Stimulated activated CD4-positive, alpha-beta T cell treated with anti-CD3 and anti-CD28 coated beads, Interleukin-1b, Interleukin-23, amount 100 ng/mL, for 1 hour (primary cell): ENCODE measurements at places on chromosomes 1 and 21.

GRCh38 chr1:22971611-22972405 lies 858 bp downstream of the LACTBL1 start:
- DNase-seq: no peak

DNA sequence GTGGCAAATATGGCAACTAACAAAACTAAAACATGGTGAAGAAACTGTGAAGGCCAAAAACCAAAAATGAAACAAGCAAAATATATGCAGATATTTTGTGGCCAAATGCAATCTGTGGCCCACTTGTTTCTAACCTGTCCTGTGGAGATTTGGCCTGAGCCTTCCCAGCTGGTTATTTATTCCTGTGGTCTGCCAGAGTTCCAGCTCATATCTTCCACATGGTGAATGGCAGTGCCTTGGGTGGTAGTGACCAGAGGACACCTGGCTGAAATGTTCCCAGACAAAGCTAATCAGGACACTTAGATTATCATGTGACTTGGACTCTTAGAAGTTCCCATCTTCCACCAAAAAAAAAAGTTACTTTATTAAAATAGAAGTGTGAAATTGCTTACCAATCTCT lies 39.7 kb downstream of the RNASEL start:
- DNase-seq: no peak

DNA sequence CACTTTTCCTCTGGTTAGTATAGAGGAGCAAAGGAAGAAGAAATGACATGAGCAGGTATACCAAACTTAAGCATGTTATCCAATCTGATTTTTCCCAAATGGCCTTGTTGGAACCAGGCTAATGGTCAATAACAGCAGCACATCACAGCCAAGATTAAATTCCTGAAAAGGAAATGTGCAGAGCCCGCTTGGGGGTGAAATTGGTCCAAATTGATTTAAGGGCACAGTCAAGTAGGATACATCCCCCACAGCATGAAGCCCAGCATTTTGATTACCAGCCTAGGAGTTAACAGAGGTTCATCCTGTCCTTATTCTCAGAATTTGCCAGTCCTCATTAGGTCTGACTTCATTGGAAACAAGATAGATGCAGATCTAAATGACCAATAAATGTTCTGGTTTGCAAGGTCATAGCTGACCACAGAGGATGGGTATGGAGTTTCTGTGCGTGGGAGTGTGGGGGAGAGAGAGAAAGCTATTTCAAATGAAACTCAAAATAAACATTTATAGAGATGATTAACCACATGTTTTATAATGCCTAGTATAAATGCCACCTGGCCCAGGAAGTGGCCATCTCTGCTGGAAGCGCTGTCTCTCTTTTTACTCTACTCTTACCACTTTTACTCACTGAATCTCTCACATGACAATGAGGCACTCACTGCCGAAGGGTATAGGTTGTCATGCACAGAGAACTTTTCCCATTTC lies 38.7 kb downstream of the RGS5 start:
- DNase-seq: no peak

DNA sequence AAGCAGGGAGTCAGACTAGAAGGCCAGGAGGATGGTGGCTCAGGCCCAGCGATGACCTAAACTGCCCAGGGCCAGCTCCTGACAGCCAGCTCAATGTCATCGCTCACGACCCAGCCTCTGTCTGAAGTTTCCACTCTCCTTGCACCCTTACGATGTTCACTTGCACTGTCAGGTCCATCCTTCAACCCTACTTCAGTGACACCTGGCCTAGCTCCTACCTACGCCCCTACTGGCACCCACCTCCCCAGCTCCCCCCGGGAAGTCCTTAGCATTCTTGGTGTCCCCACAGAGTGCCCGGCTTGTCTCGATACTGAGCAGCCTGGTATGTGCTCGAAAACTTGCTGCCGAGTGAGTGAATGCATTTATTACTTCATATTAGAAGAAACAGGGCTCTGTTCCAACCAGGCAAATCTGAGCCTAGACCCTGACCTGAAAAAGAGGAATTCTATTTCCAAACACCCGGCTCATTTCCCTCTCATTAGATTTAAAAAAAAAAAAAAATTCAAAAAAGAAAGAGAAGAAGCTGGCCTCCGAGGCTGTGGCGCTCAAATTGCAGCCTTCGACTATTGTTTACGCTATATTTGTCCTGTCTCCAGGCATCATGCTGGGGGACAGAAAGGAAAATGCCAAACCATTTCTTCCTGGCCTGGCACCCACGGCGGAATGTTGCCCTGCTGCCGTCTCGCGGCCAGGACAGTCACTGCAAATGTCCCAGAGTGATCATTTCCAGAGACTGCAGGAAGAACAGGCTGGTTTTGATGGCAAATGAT lies 29.8 kb upstream of the LRRC38 start:
- DNase-seq: no peak

- no peak for DNase-seq
Measured at GRCh38 chr1:30407865-30408580, 315.4 kb downstream of the MATN1 start.

- DNase-seq: no peak
Measured at GRCh38 chr1:61156576-61157467, 74.5 kb downstream of the NFIA start.

DNA sequence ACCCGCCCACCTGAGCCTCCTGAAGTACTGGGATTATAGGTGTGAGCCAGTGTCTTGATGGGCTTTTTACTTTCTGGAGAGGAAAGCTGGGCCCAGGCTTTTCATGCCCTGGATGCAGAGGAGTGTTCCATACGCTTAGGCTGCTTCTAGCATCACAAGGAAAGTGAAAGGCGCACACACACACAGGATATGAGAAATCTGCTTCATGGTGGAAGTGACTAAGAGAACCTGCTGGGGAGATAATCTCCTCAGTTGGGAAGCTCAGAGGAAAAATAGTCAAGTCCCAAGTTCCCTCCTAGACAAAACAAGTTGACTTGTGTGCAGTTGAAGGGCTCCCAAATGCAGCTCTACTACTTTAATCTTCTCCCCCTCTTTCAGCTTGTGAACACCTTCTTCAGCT lies 2.2 kb downstream of the NUDC start:
- DNase-seq: no peak

DNA sequence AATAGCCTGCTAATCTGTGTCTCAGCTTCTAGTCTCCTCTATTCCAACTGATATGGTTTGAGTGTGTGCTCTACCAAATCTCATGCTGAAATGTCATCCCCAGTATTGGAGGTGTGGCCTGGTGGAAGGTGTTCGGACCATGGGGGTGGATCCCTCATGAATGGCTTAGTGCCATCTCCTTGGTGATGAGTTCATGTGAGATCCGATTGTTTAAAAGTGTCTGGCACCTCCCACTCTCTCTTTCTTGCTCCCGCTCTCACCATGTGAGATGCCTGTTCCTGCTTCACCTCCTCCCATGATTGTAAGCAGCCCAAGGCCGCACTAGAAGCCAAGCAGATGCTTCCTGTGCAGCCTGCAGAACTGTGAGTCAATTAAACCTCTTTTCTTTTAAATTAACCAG lies 73.5 kb upstream of the CAMK1G start:
- DNase-seq: no peak

DNA sequence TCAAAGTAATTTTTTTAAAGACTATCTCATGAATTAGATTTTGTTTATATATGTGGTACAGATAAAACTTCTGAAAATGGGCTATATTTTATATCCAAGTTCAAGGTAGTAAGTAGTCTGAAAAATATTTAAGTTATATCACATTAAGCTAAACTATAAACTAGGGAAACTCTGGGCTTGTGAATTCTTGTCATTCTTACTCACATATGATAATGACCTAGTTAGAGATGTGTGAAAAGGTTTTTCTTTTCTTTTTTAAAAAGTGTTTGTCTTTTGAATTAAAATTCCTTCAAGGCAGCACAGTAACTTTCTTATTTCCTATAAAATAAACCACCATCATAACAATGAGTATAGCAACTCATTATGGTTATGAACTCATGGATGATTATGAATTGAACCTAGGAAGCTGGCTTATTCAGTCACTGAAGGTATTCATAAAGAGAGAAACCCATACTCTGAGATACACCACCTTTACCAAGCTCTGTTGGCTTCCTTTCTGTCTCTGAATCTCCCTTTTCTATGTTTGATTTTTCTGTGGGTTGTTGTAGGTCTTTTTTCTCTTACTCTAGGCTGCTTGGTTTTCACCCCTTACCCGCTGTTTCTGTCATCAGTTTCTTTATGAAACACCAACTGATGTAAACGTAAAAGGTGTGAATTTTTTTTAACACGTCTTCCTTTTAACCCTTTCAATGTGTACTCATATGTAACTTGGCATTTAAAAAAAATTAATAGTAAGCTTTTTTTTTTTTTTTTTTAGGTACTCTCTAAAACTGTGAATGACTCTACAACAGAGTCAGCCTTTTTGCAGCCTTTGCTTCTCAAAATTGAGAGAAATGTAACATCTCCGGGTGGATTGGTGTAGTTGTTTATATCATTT lies 25.2 kb downstream of the IL12RB2 start:
- no peak for DNase-seq

GRCh38 chr1:100795646-100795985 lies 76.1 kb downstream of the VCAM1 start:
- no peak for DNase-seq

DNA sequence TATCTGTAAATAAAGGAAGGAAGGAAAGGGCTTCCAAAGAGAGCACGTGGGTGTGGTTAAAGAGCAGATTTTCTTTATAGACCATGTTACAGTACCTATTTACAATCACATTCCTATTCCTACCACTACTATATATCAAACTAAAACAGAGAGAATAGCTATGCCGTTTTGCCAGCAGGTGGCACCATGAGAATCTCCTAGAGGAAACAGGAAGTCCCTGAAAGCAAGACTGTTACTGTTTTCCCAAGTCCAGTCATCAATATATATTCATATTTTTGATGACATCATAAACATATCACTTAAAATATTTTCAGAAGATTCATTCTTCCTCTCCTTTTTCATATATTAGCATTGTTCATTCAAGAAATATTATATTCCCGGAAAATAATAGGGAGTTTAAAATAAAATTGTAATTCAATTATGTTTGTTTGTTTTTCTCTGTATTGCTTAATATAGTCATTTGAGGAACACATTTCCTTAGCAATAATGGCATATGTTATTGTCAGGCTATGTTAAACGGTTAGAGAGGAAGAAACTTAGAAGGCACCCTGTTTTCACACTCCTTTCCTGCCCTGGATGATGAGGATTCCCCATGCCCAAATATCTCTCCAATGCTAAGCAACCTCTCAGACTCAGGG lies 6.6 kb downstream of the CCDC190 start:
- DNase-seq: peak; percentile 12

DNA sequence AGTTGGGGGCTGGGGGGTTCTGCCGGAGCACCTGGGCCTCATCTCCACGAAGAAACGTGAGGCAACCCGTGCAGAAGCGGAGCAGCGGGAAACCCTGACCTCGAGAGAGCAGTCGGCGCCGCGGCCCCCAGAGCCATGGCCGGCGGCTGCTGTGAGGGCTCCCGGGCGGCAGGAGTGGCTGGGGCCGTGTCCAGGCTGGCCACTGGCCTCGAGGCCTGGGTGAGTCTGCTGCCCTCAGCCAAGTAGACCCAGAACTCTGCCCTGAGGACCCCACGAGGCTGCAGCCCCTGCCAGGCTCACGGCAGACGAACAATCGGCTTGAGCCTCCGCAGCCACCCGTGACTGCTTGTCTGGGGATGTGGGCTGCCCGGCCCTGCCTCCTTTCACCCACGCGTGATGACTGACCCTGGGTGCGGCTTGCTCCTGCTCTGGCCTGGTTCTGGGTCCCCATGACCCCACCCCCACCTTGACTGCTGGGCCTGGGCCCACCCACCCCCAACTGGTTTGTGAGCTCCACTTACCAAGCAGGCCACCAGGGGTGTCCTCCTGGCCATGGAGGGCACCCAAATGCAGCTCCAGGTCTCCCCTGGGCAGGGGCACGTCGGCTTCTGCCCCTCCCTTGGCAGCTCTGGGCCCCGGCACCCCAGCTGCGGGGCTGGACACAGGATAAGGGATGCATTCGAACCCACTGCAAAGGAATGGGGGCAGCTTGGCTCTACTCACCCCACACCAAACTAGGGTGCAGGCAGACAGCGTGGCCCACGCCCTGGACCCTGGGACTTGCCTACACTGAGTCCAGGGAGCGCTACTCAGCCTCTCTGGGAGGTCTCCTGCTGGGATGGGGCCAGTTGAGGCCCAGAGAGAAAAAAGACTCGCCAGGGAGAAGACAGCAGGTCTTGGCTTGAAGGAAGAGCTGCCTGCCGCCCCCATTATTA lies 34.2 kb downstream of the MORN1 start:
- DNase-seq: no peak

DNA sequence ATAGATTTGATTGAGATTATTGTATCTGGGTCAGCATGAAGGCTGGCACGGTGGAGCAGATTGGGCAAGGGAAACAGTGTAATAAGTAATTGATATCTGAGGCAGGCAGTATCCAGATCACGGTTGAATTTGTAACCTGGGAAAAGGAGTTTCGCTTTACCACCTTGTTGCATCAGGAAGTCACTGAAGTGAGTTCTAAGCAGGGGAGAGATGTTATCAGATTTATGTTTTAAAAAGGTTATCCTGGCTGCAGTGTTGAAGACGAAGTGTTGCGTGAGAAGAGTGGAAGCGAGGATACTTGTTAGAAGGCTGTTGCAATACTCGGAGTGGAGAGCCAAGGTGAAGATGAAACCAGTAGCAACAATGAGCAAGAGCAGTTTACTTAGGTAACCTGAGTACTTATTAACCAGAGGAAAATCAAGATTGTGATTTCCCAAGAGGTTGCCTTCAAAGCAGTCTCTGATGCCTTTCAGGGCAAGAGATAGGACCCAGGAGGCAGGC lies 77.8 kb downstream of the LHX9 start:
- DNase-seq: no peak

DNA sequence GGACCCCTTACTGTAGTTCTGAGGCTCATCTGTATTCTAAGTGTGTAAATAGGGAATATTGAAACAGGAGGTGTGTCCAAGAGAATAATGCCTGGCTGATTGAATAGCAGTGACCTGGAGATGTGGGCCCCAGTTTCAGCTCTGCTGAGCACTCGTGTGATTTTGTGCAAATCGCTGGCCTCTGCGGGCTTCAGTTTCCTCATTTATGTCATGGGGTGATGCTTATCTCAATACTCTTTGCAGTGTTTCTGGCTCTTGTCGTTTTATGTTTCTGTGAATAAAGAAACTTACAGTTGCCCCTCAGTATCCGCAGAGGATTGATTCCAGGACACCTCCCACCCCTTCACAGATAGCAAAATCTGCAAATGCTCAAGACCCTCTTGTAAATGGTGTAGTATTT lies 5.0 kb downstream of the COG2 start:
- DNase-seq: no peak

DNA sequence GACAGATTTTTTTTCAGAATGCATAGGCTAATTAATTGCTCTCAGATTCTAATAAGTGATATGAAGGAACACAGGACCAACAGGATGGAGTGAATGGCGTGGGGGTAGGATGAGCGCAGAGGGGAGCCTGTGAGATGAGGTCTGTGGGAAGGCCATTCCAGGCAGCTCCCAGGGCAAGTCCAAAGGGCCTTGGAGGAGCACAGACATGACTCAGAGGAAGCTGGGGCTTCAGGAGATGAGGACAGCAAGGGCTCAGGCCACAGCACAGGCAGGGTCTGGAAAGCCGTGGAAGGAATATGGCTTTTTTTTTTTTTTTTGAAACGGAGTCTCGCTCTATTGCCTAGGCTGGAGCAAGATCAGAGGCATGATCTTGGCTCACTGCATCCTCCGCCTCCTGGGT lies 35.1 kb downstream of the FMN2 start:
- DNase-seq: no peak
